Left hindlimb (tissue), 1 donor: ENCODE measurements at places on chromosomes 5 and 9.

DNA sequence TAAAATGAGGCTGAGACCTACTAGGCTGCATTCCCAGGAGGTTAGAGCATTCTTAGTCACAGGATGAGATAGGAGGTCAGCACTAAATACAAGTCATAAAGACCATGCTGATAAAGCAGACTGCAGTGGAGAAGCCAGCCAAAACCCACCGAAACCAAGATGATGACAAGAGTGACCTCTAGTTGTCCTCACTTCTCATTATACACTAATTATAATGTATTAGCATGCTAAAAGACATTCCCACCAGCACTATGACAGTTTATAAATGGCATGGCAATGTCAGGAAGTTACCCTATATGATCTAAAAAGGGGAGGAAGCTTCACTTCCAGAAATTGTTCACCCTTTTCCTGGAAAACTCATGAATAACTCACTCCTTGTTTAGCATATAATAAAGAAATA, 88.6 kb downstream of the PLPPR1 start:
- DNase-seq, result no peak

- DNase-seq, result no peak
Observed at GRCh38 chr5:143245929-143246561, 157.4 kb downstream of the NR3C1 start.

- no peak for DNase-seq
Observed at GRCh38 chr5:140835622-140836510, 1.8 kb downstream of the PCDHA7 start.

- no peak for DNase-seq
Observed at GRCh38 chr5:151495320-151495719, 47.9 kb downstream of the SLC36A1 start.

GRCh38 chr5:35656721-35657120, 39.1 kb downstream of the SPEF2 start:
- DNase-seq, result no peak

GRCh38 chr9:107929443-107929842, 439.9 kb upstream of the KLF4 start:
- DNase-seq, result no peak

- DNase-seq, result no peak
Observed at GRCh38 chr5:142779163-142779840, 9.1 kb downstream of the ARHGAP26 start.

DNA sequence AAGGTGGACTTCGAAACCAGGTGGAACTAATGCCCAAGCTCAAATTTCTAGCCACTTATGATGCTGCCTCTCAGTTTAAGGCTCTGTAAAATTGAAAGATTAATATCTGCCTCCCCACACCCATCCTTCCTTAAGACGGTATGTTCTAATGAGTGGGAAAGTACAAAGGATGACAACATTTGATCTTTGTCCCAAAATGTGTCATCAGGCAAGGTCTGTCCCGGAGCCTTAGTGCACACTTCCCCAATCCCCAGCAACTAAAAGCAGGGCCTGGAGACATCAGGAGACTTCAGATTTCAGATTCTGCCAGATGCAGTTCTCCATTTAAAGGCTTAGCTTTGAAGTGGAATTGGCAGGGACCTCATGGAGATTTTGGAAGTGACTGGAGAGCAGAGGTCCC, 316.5 kb downstream of the ASTN2 start:
- no peak for DNase-seq

- no peak for DNase-seq
Observed at GRCh38 chr5:142821034-142821732, 51.0 kb downstream of the ARHGAP26 start.

DNA sequence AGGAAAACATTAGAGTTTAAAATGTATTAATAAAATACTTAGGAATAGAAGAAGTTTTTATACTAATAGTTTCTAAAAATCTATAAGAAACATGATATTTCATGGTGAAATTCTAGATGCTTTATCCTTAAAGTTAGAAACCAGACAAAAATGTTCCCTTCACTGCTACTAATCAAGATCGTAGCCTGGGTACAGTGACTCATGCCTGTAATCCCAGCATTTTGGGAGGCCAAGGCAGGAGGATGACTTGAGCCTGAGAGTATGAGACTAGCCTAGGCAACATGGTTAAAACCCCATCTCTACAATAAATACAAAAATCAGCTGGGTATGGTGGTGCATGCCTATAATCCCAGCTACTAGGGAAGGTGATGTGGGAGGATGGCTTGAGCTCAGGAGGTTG, 30.4 kb upstream of the KLF9 start:
- no peak for DNase-seq

- no peak for DNase-seq
Observed at GRCh38 chr5:174990909-174991308, 266.5 kb downstream of the MSX2 start.

DNA sequence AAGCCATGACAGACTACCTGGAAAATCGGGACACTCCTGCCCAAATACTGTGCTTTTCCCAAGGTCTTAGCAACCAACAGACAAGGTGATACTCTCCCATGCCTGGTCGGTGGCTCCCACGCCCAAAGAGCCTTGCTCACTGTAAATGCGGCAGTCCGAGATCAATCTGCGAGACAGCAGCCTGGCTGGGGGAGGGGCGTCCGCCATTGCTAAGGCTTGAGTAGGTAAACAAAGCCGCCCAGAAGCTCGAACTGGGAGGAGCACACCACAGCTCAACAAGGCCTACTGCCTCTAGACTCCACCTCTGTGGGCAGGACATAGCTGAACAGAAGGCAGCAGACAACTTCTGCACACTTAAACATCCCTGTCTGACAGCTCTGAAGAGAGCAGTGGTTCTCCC, 272.1 kb upstream of the CCNG1 start:
- no peak for DNase-seq

DNA sequence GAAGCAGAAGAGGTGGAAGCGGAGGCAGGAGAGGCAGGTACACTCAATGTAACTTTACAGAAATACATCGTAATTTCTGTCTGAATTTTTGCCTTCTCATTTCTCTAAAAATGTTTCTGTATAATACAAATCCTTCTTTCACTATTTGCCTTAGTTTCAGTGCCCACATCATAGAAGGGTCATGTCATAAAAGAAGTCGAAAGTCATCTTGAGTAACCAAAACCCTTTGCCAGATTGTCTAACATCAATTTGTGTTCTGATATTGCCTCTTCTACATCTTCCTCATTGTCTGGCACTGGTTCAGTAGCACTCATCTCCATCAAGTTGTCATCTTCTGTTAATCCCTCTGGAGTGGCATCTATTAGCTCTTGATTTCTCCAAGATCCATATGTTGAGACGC, 6.2 kb upstream of the CYFIP2 start:
- no peak for DNase-seq

GRCh38 chr5:67679184-67679841, 482.7 kb upstream of the CD180 start:
- DNase-seq, result no peak

GRCh38 chr9:98457726-98458370, 202.4 kb upstream of the TBC1D2 start:
- DNase-seq, result no peak

DNA sequence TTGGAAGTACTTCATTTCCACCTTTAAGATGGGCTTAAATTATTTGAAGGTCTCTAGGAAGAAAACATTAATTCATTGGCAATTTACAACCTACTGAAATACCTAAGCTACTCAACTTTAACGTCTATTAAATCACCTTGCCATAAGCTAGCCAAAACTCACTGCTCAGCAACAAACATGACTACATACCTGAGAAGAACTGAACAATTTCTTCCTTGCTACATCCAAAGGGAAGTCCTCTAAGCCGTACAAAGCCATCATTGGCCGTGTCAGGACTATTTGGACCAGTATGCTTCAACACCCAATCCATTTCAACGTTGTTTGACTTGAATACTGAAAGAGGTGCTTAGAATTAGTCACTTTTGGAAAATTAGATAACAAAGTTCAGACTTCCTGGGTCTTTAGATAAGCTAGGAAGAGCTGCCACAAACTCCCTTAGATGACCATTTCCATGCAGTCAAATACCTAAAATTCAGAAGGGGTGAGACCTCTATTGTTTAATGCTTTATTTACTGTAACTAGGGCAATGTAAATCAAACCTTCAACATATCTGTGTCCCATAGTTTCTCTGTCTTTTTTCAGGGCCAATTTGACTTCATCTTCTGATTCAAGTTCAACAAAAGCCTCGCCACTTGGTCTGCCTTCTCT, 2.6 kb downstream of the HNRNPH1 start:
- DNase-seq, result no peak

GRCh38 chr5:133427121-133427777, 185.1 kb downstream of the FSTL4 start:
- DNase-seq, result no peak

DNA sequence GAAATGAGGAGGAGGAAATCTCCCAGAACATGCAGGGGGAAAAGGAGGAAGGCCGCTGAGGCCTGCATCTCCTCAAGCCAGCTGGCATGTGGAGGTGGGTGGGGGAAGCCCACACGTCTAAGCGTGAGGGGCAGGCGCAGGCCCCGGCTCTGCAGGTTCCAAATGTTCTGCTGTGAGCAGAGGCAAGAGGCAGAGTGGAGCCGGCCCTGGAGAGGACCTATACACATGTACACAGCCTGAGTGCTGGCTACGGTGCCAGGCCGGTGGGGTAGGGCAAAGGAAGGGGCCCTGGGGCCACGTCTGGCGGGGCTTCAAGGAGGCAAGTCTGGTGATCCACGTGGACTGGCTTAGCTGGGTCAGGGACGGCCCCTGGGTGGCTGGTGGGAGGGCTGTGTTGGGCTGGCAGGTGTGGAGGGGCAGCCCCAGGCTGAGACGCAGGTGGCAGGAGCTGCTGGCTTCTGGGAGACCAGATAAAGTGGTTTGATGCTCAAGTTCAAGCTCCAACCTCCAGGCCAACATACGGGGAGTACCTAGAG, 26.4 kb downstream of the LPCAT1 start:
- no peak for DNase-seq

DNA sequence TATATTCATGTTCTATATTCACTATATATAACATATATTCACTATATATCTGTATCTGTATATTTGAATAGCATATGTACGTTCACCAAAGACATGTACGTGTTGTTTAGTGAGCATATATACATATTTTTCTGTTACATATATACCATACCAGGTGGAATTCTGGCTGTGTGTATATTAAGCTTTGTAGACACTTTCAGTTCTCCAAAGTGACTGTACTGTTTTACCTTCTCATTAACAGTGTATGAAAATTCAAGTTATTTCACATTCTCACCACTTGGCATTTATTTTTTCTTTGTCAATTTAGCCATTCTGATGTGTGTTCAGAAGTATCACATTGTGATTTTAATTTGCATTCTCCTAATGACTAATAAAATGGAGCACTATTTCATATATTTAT, 52.2 kb downstream of the DROSHA start:
- no peak for DNase-seq

GRCh38 chr5:124034963-124035362, 523.0 kb downstream of the CSNK1G3 start:
- DNase-seq, result no peak

- no peak for DNase-seq
Observed at GRCh38 chr5:122368510-122369251, 56.6 kb downstream of the SNCAIP start.

- DNase-seq, result no peak
Observed at GRCh38 chr9:35891646-35892045, 14.4 kb upstream of the HRCT1 start.

DNA sequence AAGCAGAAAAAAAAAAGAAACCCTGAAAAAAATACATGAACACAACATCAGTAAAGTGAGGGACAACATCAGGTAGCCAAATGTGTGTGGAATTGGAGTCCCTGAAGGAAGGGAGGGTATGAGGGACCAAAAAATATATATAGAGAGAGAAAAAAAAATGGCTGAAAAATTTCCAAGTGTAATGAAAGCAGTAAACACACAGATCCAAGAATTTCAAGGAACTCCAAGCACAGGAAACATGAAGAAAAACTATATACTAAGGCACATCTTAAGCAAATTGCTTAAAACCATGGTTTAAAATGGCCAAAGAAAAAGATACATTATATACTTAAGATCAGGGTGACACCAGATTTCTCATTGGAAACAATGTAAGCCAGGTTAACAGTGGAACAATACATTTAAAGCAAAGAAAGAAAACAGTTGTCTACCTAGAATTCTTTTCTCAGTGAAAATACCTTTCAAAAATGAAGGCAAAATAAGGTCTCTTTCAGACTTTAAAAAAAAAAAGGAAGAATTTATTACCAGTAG, 24.4 kb upstream of the ABL1 start:
- no peak for DNase-seq

DNA sequence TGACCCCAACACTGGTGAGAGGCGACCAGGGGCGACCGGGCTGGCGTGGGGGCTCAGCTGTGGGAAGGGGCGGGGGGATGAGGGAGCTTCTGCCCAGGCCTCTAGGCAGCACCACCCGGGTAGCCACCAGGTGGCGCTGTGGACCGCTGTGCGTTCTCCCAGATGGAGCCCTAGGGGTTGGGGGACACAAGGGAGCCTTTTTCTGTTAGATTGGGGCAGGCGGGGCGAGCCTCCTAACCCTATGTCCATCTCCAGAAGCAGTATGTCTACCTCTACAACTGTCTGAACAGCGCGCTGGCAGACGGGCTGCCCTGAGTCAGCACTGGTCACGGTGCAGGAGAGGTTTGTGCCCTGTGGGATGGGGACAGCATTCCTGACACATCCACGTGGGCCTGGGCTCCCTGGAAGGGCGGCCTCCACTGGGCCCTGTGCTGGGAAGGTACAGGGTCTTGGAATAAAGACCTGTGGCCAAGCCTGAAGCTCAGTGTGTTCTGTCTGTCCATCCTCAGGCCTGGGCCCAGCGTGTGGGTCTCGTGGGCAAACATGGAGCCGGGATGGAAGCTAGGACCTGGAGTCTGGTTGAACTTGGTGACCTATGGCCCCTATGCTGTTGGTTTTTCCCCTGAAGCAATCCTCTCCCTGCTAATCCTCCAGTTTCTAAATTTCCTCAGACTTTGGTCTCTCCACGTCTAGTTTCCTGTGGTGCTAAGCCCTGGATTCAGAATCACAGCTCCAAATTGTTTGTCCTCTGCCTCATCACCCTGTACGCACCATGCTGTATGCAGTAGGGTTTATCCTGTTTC, 23.1 kb upstream of the SPTLC1 start:
- DNase-seq, result peak; percentile 70

DNA sequence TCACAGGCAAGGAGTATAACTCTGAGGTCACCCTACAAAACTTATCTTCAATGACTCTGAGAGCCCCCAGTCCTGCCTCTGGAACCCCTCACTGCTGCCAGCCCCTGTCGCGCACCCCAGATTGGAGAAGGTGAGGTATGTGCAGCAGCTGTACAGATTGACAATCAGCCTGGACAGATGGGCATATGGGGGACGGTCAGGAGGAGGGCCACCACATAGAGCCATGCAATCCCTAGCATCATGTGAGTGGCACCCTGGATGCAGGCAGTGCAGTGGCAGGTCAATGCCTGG, 90.1 kb downstream of the LMX1B start:
- peak; percentile 25 for DNase-seq

DNA sequence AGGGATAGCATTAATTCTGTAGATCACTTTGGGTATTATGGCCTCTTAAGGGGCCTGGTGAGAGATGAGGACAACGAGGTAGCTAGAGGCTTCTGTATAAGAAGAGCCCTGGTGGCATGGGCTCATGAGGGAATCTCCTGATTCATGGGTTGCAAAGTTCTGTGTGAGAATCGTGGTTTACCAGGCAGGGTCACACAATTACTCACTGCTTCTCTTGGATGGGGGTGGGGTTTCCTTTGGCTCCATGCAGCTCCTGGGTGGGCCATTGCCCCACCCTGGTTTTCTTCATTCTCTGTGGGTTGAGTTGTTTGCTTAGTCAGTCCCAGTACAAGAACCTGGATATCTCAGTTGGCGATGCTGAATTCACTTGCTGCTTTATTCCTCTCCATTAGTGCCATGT, 30.9 kb upstream of the TNFSF15 start:
- DNase-seq, result no peak

- no peak for DNase-seq
Observed at GRCh38 chr5:120872297-120872696, 408.2 kb downstream of the PRR16 start.
